ENCODE measurements at places on chromosomes 7 and 10.

DNA sequence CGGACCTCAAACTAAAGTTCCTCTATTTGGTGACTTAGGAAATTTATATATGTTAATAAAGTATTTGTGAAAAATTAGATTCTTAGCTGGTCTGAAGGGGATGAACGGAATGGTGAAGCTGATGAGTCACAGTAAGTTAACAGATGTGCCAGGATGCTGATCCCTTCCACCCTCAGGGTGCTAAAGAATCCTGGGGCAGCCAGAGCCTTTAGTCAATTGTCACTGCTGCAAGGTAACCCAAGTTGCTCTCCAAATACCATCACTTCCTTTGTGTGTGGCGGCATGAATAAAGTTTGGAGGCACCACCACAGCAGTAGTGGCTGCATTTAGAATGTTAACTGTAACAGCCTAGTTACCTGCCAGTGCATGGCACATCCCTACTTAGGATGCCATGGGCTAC, 222.6 kb upstream of the PPP1R3A start:
- DNase-seq = no peak

- no peak for DNase-seq
Measured at GRCh38 chr10:48302515-48303476, 3.7 kb upstream of the MAPK8 start.

DNA sequence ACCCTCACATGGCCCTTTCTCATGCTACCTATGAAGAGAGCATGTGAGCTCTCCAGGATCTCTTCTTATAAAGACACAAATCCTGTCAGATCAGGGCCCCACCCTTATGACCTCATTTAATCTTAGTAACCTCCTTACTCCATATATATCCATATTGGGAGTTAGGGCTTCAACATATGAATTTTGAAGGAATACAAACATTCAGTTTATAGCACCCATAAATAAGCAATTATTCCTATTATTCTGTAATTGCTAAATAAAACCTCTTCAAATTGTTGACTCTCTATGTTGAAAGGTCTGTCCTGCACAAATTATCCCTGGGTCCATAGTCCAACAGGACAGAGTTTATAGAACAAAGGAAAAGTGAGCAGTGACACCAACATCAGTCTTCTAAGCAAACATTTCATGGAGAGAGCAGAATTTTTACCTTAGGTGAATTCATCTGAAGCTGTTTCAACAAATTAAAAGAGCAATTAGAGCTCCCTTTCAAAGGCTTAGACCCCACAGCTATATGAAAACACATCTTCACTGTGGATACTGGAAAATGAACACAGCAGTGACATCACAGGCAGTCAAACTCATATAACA, 12.2 kb downstream of the DOCK4 start:
- no peak for DNase-seq

GRCh38 chr7:909358-910329, 33.3 kb downstream of the GET4 start:
- no peak for DNase-seq

GRCh38 chr10:124949543-124949942, 7.6 kb downstream of the ZRANB1 start:
- no peak for DNase-seq

DNA sequence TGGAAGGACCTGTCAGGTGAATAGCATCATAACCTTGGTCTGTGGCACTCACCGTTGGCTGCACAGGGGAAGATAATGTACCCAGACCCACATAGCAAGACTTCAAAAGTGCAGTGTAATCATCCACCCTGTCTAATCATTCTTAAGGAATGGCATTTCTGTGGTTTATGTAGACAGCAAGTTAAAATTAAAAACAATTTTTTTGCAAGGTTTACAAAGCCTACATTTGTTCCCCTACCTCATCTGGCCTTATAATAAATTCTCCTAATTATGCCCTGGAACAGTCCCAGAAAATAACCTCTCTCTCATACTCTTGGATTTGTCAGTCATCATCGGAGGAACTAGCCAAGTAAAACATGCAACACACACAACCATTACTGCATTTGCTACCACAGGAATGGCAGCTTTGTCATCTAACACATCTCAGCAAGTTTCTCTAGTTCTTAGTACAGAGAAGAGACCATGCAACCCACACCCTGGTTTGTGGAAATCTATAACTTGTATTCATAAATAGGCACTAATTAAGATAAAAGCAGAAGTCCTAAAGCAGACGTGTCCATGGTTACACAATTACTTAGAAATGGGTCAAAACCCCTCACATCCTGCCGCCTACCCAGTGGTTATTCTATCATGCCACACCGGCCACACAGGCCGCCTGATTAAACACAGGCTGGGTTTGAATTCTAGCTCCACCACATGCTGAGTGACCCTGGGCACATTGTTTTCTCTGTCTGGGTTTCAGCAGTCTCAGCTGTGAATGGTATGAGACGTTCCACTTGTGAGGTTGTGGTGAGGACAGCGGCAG, 19.1 kb downstream of the ABLIM1 start:
- no peak for DNase-seq

GRCh38 chr7:781936-782529, 50.2 kb upstream of the SUN1 start:
- no peak for DNase-seq

- DNase-seq = no peak
Measured at GRCh38 chr10:6187278-6187677, 15.5 kb upstream of the PFKFB3 start.

DNA sequence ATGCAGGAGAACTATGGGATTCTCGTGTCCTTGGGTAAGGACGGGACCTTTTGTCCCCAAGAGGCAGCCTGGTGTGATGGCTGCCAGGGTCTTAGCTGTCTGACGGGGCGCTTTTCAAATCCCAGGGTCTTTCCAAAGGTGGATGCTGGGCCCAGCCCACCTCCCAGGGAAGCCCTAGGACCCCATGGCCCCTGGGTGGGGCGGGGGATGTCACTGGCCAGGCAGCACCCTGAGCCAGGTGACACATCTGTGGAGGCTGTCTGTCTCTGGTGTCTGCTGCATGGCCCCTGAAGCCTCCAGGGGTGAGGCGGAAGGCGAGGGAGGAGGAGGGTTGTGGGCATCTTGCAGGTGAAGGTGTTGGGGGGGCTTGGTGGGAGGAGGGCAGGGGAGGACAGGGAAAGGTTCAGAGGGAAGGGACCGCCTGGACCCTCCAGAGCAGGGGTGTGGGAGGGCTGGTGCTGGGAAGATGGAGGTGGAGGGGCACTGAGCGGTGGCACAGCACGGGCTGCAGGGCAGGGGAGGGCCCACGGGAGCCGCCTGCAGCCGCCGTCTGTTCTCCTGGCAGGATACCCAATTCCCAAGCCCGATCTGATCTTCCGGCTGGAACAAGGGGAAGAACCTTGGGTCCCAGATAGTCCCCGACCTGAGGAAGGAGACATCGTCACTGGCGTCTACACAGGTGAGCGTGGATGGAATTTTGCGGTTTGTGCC, 7.0 kb downstream of the ZNF316 start:
- no peak for DNase-seq

GRCh38 chr10:2165771-2166460, 428.6 kb upstream of the ADARB2 start:
- DNase-seq = no peak

GRCh38 chr7:42734568-42734967, 177.3 kb downstream of the C7orf25 start:
- no peak for DNase-seq

Measured in stimulated activated CD4-positive, alpha-beta T cell treated with anti-CD3 and anti-CD28 coated beads, Interleukin-4, amount 100 ng/mL, for 4 hours (primary cell).